ENCODE measurements at places on chromosomes 6 and 20.

DNA sequence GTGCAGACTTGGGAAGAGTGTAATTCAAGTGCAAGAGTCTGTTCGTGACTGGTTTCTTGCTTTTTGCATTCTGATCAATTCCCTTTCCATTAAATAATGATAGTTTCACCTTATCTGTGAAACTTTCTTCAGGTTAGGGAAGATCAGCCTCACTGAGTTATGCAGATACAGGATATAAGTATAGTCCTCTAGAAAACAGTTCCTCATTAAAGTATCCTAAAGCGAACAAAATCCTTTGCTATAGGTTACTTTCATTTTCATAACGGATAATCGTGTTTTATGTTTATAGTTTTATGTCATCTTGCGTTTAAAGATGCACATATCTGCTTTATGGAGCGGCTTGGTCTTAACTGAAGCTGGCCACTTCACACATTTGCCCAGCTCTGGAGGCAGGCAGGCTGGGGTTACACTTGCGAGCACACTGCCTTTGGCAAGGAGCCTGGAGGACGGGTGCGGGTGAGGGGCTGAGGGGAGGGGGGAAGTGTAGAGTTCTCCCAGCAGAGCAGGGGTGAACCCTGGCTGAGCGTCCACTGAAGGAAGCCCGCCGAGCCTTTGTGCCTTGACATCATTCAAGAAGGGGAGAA is 123.5 kb upstream of the IFNGR1 start:
- DNase-seq, result no peak

DNA sequence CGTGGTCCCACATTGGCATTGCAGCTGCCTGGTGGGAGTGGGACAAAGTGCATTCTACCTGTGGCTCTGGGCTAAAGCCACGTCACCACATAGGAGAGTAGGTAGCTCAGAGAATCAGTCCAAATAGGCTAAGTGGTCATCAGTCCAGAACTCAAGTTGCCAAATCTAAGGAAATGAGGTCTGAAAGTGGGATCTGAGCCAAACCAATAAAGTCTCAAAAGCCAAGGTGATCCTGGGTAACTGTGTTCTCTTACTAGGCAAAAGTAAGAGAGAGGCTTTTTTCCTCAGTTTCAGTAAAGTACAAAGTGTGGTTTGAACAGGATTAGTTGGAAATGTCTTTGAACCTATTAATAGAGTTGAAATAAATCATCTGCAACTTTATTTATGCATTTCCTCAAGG is 68.6 kb upstream of the CNKSR3 start:
- no peak for DNase-seq

DNA sequence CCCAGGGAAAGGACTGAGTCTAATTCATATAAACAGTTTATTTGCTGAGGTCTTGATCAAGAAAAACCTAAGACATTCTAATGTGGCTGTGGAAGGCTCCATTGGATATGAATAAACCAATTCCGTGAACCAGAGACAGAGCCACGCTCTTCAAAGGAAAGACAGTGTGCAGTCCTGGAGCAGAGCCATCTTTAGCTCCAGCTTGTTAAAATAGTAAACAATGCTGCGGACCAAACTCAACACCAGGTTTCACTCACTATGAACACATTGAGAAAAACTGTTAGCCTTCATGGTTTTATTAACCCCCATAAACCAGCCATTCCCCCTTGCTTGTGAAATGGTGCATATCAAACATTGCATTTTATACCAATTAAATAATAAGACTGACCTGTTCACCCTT is 61.9 kb downstream of the COL9A1 start:
- no peak for DNase-seq

- peak; percentile 84 for DNase-seq
These were observed 788 bp downstream of the UST start for GRCh38 chr6:148747471-148748165.

DNA sequence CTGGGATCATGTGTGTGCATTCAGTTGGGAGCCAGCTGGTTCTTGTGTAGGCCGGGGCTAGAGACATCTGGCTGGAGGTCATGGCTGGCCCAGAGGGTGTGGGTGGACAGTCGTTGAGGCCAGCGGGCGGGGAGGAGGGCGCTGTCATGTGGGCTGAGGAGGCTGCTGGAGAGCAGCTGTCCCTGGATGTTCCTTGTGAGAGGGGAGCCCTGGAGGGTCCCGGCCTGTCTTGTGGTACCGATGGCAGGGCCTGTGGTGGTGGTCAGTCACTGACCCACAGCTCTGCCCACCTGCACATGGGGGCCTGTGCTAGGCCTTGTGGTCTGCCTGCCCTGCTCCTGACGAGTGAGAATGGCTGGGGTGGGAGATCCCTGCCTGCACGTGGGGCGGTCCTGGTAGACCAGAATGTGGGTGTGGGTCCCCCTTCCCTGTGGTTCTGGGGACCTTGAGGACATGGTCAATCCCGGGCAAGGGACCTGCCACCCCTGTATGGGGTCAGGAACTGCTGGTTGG is 1.9 kb upstream of the C20orf204 start:
- DNase-seq, result no peak

GRCh38 chr6:126890055-126890454 is 228.4 kb upstream of the RSPO3 start:
- no peak for DNase-seq

DNA sequence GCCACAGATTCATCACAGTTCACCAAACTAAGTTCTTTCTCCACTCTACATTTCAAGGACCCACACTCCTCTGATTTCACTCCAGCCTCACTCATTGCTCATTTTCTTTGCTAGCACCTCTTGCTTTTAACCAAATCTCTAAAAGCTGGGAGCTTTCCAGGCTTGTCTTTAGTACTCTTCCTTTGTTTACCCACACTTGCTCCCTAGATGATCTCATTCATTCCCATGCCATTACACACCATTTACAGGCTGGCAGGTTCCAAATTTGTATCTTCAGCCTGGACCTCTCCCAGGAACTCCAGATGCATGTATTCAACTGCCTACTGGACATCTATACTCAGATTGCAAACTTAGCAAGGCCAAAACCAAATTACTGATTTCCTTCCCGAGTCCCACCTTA is 5.3 kb upstream of the GUCA1B start:
- no peak for DNase-seq

DNA sequence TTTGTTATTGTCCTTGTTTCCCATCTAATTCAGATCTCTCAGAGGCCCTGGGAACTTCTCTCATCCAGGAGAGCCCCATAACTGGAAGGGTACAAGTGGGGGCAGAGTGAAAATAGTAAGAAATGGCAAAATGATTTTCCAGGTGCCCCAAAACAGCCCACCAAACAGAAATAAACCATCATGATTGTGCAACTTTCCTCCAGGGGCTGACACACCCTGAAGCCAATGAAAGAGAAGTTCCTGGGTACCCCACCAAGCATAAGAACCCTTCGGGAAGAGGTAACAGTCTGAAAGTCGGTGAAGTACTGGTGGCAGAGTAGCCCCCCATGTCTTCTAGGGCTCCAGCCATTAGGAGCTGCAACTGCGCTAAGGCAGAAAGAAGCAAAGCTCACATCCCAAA is 282.0 kb downstream of the PTPRT start:
- DNase-seq, result no peak

GRCh38 chr20:34956041-34956458 is 382 bp downstream of the MYH7B start:
- no peak for DNase-seq

DNA sequence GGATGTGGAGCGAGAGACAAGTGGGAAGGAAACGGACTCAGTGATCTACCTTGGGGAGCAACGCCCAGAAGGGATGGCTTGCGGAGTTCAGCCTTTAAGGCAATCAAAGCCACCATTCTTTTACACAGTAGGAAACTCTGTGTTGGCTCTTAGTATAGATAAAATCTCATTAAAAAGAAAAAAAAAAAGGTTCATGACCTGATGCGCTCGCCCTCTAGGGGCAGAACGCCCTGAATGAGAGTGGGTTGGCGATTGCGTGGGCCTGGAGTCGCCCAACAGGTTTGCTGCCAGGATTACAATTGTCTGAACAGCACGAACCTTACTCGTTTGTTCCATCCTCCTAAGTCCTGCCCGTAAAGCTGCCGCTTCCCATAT is 1.2 kb downstream of the TPD52L1 start:
- DNase-seq, result peak; percentile 60

DNA sequence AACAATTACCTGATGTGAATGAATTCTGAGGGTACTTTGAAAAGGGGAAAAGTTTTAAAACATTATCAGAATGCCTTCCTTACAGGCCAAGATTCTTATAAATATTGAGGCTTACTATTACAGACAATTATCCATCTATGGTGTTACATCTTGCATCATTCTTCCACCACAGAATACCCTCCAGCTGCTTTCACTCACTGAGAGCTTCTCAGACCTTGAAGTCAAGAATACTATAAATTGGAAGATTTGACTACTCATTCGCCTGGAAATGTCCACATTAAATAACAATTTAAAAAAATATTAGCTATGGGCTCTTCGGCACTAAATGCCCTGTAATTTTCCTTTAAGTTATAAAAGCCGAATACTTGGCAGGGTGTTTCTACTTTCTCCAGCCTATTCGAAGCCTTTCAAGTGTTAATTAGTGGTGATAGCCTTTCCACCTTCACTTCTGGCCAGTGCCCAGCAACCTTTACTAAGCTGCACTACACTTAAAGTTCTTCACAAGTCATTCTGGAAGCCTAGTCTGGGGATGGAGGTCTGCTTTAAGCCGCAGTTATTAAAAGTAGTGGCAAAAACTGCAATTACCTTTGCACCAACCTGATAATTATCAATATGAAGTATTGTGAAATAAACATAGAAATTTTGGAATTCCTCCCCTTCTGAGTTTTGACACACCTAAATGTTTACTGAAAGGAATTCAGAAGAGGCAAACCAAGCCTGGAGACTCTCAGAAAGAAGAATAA is 100.9 kb downstream of the BMP5 start:
- no peak for DNase-seq

DNA sequence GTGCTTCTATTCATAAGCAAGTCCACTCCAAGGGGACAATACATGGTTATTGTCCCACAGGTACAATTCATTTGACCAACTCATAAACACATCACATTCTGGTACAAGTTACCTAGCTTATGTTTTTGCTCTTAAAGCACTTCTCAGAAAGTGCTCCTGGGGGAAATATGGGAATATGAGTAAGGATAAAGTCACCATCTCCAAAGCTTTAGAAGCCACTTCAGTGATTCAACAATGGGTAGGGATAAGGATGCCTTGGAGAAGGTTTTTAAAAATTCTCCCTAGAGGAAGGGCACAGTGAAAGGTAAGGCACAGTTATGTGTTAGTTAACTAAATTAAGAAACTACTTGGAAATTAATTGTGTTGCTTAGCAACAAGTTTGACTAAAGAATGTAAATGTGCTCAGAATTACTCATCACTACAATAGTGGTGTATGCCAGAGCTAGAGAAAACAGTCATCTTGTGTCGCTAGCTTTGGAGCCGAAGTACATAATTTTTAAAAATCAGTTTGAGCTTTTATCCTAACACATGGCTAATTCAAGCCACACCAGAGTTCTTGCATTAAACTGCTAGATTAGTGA is 39.5 kb upstream of the LAMP5 start:
- no peak for DNase-seq

GRCh38 chr6:90177544-90178383 is 118.9 kb downstream of the BACH2 start:
- no peak for DNase-seq

DNA sequence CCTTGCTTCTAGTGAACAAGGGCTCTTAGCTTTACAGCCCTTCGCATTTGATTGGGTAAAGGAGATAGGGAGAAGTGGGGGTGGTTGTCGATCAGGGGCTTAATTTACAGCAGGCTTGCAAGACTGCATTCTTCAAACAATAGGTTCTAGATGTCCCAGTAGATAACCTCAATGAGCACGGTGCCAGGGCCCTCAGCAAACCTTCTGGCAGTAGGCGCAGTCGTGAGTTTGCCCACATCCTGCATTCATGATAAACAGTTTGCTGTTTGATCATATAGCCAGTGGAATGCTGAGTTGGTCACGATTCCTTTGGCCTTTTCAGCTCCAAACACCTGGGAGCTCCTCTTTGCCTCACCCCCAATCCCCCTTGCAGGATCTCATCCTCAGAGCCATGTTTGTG is 27.5 kb downstream of the SUN5 start:
- no peak for DNase-seq

DNA sequence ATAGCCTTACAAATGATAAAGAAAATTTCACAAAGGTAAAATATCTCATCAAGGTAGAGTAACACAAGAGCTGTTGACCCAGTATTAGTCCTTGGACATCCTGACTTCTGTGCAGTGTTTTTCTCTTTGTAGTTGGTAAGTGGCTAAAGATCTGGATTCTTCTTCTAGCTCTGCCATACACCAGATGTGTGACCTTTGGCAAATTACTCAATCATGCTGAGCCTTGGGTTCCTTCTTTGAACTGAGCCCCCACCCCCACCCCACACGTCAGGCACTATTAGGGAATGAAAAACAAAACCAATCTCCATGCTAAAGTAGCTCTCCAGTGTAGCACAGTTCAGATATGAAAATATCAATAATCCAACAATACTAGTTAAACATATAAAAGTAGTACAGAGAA is 15.1 kb upstream of the TRIM39 start:
- DNase-seq, result no peak

DNA sequence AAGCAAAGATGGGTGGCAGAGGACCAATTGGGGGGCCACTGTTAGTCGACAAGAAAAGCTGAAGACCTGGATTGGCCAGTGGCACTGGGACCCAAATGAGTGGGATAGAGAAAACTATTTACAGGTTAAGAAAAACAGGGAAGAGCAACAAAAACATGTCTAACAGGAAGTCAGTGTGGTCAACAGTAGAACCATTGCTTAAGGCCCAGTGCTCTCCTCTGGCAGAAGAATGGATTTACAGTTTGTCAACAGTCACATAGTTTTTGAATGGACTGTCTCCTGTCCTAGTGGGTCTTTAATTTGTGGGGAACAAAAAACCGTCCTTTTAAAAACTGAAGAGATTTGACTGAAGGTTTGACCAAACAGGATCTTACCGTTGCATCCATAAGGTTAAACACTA is 12.1 kb upstream of the WTAP start:
- no peak for DNase-seq

GRCh38 chr20:62760856-62761758 is 35.2 kb upstream of the MRGBP start:
- no peak for DNase-seq

DNA sequence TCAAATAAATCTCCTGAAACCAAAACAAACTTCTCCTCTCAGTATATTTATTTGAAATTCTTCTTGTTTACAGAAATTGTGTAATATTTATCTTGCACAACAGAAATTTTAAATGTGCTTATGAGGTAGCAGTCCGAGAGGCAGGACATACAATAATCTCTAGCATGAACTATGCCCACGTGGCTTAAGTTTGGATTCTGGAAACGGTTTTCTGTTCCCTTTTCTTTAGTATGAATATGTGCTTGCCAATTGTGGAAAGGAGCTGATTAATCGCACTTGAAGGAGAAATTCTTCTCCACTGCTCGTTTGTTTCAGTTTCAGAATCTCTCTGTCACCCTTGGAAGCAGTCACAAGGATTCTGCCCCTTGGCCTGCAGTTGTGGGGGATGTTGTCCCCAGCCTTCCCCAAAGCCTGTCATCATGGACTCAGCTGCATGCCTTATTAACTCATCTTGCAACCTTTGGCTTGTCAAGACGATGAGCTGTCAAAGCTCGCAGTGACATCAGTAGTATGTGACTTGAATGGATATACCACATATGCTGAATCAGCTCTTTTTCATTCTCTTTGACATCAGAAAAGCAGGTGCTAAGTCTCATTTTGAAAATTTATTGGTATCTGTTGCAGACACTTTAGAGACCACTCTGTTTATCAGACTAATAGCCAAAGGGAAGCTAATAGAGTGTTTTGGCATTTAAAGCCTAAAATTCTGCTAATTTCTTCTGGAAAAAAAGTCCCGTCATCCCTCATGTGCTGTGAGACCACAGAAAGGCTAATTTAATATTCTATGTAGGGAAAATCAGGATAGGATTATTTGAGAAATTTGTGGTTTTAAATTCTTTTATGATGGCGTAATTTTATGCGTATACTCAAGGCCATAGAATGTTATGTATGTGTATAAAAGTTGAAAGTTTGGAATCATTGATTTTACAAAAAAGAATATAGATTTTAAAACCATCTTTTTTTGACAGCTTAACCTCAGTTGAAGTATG is 186.8 kb downstream of the ARID1B start:
- DNase-seq, result no peak
